ENCODE measurements at places on chromosomes 16 and 17. TPM values are rescaled to one million over a fixed set of nuclear protein-coding genes. Genes with fewer than 3 reads are reported as not detected.

DNA sequence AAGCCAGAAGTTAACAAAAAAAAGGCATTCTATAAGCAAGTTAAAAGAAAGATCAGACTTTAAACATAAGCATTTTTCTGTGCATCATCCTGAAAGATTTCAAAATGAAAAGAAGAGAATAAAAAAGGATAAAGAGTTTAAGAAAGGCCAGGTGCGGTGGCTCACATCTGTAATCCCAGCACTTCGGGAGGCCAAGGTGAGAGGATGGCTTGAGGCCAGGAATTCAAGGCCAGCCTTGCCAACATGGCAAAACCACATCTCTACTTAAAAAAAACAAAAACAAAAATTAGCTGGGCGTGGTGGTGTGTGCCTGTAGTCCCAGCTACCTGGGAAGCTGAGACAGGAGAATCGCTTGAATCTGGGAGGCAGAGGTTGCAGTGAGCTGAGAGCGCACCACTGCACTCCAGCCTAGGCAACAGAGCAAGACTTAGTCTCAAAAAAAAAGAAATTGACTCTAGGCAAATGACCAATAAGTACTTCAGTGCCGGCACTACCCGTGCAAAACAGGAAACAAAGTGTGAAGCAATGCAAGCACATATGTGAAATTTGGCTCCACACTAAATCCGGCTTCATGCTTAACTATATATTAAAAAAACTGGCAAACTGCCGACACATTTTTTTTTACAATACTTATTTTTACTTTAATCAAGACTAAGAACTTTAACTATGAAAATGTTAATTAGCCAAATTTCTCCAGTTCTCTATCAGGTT is 83.2 kb upstream of the C17orf78 start:
- no peaks in the 10 kb centered on the region for H3K27me3 ChIP-seq
- no peak for DNase-seq
- H3K4me1 ChIP-seq, result no peaks in the 10 kb centered on the region
- H3K36me3 ChIP-seq, result no peaks in the 10 kb centered on the region
- H3K4me3 ChIP-seq, result no peak overlapping the region
- H3K27ac ChIP-seq, result no peak overlapping the region

GRCh38 chr17:39678340-39679116 is 9.3 kb downstream of the PGAP3 start:
- DNase-seq, result no peak
- peaks cover 2% of the 10 kb centered on the region for H3K36me3 ChIP-seq
- no peak overlapping the region for H3K4me3 ChIP-seq

DNA sequence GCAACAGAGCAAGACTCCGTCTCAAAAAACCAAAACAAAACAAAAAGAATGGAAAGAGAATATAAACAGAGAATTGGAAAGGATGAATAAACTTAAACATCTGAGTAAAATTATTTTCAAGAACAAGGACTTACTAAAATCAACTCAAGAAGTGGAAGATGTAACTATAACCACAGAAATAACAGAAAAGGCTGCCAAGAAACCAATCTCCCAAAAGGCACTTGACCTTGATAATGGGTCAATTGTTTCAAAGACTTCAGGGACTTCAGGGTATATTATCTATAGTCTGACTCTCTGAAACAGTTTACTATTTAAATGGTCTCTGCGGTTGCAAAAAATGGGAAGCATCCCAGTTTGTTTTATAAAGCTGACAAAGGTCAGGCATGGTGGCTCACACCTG is 35.1 kb downstream of the VPS53 start:
- no peak overlapping the region for H3K27ac ChIP-seq
- no peak for DNase-seq
- no peaks in the 10 kb centered on the region for H3K27me3 ChIP-seq
- H3K36me3 ChIP-seq, result peaks cover 26% of the 10 kb centered on the region
- peaks cover 15% of the 10 kb centered on the region for H3K4me1 ChIP-seq
- no peak overlapping the region for H3K4me3 ChIP-seq

DNA sequence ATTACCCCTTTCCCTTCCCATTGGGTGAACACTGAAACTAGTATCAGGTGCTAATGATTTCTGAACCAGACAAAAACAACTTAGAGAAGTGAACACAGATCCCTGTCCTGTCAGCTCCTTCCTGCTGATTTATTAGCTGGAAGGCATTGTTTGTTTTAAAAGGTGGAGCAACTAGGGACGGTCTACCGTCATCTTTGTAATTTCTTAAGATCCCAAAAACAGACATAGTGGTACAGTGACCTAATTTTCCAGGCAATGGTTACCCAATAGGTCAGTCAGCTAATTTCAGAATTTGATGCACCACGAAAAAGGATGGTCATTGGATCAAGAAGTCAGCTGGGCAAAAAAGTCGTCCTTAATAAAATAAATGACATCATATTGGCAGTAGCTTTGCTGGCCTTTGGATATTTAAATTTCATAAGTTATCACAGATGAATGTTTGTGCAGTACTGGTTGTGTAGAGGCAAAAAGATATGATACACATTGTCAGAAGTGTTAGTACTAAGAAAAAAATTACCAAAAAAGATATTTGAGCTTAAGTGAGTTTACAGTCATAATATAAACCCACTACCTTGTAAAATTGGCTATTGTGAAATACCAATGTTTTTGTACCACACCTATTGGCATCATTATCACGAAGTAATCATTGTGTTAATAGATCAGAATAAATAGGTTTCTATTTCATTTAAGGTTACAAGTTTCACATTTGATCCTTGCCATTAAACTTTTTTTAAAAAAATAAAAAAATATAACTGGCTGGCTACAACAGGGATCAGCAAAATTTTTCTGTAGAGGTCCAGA is 27.2 kb upstream of the KCNJ16 start:
- H3K27me3 ChIP-seq, result no peaks in the 10 kb centered on the region
- H3K4me3 ChIP-seq, result no peak overlapping the region
- no peak overlapping the region for H3K27ac ChIP-seq
- DNase-seq, result no peak

The ACSM2A gene
- not detected for total RNA-seq

The CACNG4 gene
- not detected for total RNA-seq

The RAB26 gene
- 0.69 TPM for total RNA-seq

The ASGR2 gene
- total RNA-seq, result not detected

The GNG13 gene
- not detected for total RNA-seq

The ADAM11 gene
- 0.77 TPM for total RNA-seq

The CCL17 gene
- not detected for total RNA-seq

The OR1A1 gene
- total RNA-seq, result not detected

Measured in activated naive CD8-positive, alpha-beta T cell treated with anti-CD3 and anti-CD28 coated beads, Interleukin-2, amount 10 ng/mL, durations not matched to agents 7 days and 5 days (primary cell).